ENCODE measurements at places on chromosomes 5 and 9. TPM values are rescaled to one million over a fixed set of nuclear protein-coding genes. Genes with fewer than 3 reads are reported as not detected.

- H3K4me3 ChIP-seq, result no peak overlapping the region
- DNase-seq, result peak; percentile 73
- H3K27me3 ChIP-seq, result no peaks in the 10 kb centered on the region
- no peaks in the 10 kb centered on the region for H3K36me3 ChIP-seq
- no peaks in the 10 kb centered on the region for H3K4me1 ChIP-seq
Observed at GRCh38 chr5:8685704-8686103, 816.8 kb downstream of the MTRR start.

Gene GPR150
- total RNA-seq, result 0.13 TPM

DNA sequence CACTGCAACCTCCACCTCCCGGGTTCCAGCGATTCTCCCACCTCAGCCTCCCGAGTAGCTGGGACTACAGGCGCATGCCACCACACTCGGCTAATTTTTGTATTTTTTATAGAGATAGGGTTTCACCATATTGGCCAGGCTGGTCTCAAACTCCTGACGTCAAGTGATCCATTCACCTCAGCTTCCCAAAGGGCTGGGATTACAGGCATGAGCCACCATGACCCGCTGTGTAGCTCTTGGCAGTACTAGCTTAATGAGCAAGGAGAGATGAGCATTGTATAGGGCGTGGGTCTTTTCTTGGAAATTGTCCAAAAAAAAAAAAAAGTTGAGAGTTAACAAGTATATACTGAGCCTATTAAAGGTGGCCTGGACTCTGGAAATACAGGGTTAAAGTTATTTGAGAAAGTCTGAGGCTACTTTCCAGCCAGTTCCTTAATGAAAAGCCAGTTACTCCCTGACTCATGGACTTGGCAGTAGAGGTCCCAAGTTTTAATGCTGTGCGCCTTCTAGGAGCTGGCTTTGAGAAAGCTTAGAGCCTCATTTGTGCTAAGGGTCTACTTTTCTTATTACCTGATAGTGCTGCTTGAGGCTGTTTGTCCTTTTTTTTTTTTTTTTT is 4.2 kb upstream of the FGF18 start:
- peaks cover 43% of the 10 kb centered on the region for H3K36me3 ChIP-seq
- H3K27ac ChIP-seq, result no peak overlapping the region
- DNase-seq, result peak; percentile 49
- H3K27me3 ChIP-seq, result peaks cover 14% of the 10 kb centered on the region
- no peak overlapping the region for H3K4me3 ChIP-seq

Gene FCN2
- not detected for total RNA-seq

DNA sequence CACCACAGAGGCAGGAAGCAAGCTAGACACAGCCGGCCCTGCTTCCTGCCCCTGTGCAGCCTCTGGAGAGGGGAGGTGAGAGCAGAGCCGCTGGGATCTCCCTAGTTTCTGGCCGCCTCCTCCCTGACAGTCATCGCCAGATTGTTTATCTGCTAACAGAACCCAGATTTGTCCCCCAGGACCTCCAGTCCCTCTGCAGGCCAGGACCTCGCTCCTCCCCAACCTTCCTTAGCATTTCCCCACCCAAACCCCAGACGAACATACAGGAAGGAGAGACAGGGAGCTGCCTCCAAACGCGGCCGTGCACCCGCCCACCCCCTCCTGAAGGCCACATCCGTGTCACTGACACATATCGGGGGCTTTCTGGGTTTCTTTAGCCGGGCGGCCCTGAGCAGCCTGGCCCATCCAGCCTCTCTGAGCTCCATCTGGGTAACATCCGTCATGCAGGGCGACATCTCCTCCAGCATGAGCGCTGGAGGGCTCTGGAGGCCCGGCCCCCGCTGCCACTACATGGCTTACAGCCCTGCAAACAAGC is 47.5 kb downstream of the DBH start:
- H3K27ac ChIP-seq, result no peak overlapping the region
- H3K4me3 ChIP-seq, result no peak overlapping the region
- no peaks in the 10 kb centered on the region for H3K36me3 ChIP-seq
- DNase-seq, result no peak
- H3K4me1 ChIP-seq, result peaks cover 3% of the 10 kb centered on the region

DNA sequence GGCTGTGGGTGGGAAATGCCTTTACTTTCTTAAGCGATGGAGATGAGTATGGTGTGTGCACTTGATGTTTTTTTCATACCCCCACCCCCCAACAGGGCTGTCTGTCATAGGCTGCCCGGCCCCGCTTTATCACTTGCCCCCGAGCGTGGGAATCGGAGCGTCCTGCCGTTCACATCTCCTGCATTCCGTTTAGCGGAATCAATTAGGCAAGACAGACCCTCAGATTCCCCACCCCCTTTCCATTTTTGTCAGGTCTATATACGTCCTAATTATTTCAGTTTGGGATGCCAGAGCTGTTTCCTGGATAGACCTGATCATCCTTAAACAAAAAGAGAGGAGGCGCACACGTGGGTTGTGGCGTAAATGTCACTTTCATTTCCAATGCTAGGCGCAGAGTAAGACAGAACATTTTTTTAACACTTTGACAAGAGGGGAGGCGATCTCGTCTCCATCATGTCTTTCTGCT is 217.2 kb downstream of the MEF2C start:
- H3K4me3 ChIP-seq, result no peak overlapping the region
- DNase-seq, result peak; percentile 84
- H3K4me1 ChIP-seq, result peaks cover 10% of the 10 kb centered on the region

GRCh38 chr9:135370411-135371375 is 108.9 kb upstream of the PPP1R26 start:
- no peak overlapping the region for H3K4me3 ChIP-seq
- no peak overlapping the region for H3K27ac ChIP-seq
- H3K27me3 ChIP-seq, result no peaks in the 10 kb centered on the region
- H3K36me3 ChIP-seq, result no peaks in the 10 kb centered on the region
- H3K4me1 ChIP-seq, result no peaks in the 10 kb centered on the region
- no peak for DNase-seq

- DNase-seq, result no peak
- peaks cover 9% of the 10 kb centered on the region for H3K36me3 ChIP-seq
- H3K27me3 ChIP-seq, result no peaks in the 10 kb centered on the region
- no peak overlapping the region for H3K27ac ChIP-seq
- H3K4me3 ChIP-seq, result no peak overlapping the region
Observed at GRCh38 chr9:96646081-96646991, 8.8 kb downstream of the PRXL2C start.

GRCh38 chr5:112237456-112237855 is 181.6 kb downstream of the EPB41L4A start:
- DNase-seq, result no peak
- peaks cover 11% of the 10 kb centered on the region for H3K27me3 ChIP-seq
- no peak overlapping the region for H3K27ac ChIP-seq
- H3K4me3 ChIP-seq, result no peak overlapping the region
- no peaks in the 10 kb centered on the region for H3K4me1 ChIP-seq
- H3K36me3 ChIP-seq, result no peaks in the 10 kb centered on the region

GRCh38 chr5:97600486-97600885 is 417.4 kb upstream of the RIOK2 start:
- H3K4me3 ChIP-seq, result no peak overlapping the region
- H3K27me3 ChIP-seq, result no peaks in the 10 kb centered on the region
- DNase-seq, result no peak
- no peaks in the 10 kb centered on the region for H3K36me3 ChIP-seq

Gene FKBP15
- total RNA-seq, result 19.6 TPM

All from endodermal cell (in vitro differentiated cells).